ENCODE measurements at places on chromosomes 1 and 21.
A peak's percentile ranks its signal among the peaks of the same experiment; 100 is the strongest.

DNA sequence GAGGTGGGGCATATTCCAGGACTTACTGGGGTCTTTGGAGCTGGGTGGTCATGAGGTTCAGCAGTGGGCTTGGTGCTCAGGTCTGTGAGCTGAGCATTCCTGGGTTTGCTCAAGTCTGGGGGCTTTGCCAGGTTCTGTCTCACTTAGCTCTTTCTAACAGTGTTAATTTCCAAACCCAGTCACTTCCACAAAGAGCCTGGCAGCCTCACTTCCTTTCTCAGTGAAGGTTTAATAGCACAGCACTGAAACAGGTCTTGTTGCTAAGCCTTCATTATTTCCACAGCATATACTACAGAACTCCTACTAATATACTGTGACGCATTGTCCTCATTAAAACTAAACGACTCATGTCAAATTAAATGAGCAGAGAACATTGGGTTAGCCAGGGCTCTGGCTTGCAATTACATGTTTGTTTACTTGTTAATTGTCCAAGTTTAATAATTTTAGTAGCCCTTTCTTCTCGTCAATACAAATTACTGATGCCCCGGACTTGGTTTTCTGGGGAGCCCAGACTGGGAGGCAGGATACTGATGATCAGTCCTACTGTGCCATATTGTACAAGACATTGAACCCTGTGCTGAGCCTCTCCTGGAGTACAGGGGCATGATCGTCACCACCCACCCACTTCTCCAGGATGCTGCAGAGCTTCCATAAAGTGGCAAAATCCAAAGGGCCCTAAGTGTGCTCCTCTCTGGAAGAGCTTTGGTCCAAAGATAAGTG, 170.7 kb downstream of the IER5 start:
- DNase-seq = no peak

DNA sequence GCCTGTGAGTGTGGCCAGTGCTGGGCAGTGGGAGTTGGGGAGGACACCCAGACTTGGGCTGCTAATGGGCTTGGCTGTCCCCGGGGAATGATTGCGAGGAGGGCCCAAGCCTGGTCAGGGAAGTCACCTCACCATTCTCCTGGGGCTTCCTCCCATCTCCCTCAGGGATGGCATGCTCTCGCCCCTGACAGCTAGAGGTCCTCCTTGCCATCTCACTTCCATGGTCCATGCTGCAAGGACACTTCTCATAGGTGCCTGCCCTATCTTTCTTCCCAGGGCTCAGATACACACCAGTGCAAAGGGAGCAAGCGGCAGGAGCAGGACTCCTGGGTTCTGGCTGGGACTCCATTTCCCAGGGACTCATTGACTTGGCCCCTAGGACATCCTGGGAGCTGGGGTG, 4.1 kb downstream of the NTRK1 start:
- no peak for DNase-seq

DNA sequence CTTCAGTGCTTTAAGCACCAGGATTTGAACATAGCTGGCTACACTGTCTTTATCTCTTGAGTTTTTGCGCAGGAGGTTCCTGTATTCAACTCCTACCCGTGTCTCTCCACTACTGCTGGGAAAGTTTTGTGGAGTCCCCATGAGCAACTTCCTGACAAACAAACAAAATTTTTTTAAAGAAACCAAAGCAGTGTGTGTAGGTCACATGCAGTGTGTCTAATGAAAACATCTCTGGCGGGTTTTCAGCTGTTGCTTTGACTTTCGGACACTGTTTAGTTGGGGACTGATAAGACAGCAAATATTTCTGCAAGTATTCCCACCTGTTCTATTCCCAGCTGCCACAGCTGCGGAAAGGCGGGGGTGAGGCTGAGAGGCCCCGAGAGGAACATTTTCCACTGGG, 2.0 kb downstream of the PSEN2 start:
- no peak for DNase-seq

DNA sequence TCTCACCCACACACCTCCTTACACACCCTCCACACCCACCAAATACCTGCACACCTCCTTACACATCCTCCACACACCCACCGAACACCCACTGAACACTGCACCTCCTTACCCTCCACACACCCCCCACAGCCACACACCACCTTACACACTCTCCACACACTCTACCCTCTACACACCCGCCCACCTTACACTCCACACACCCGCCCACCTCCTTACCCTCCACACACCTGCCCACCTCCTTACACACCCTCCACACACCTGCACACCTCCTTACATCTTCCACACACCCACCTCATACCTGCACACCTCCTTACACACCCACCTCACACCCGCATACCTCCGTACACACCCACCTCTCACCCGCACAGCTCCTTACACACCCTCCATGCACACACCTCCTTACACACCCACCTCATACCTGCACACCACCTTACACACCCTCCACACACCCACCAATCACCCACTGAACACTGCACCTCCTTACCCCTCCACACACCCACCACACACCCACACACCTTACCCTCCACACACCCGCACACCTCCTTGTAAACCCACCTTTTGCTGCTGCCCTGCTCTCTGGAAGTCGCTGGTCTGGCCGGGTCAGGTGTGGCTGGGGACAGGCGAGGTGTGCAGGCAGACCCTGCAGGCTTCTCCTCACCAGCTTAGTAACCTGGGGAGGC, 38.5 kb downstream of the COQ8A start:
- DNase-seq = no peak

DNA sequence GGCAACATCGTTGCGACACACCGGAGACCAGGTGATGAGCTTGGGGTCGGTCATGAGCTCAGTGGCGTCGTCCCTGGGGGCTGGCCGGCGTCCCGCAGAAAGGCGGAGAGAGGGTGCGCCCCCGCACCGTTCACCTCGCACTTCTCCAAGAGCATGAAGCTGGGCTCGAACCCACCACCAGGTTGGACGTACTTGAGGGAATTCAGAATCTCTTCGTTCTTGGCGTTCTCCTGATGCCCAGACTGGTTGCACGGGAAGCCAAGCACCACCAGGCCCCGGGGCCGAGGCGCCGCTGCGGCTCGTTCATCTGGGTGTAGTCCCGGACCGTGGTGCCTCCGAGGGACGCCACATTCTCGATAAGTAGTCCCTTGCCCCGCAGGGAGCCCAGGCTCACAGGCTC, 176.6 kb upstream of the ADAMTS5 start:
- DNase-seq = no peak

- DNase-seq = no peak
Measured at GRCh38 chr1:34925730-34926129, 3.7 kb downstream of the DLGAP3 start.

DNA sequence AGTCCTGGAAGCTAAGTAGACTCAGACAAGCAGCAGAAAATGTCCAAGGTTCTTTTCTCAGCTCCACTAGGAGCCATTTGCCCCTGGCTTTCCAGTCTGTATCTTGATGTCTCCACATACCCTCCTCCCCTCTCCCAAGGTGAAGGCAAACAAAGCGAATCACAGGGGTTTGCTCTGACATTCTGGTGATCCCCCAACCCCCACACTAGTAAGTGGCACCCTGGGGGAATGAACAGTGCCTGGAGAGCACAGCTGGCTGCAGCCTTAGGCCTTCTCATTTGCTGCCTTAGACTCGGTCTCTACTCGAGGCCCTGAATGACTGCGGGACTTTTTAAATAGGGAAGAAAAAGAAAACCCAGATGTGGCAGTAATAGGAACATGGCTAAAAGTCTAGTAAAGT, 15.3 kb downstream of the ERI3 start:
- DNase-seq = no peak

DNA sequence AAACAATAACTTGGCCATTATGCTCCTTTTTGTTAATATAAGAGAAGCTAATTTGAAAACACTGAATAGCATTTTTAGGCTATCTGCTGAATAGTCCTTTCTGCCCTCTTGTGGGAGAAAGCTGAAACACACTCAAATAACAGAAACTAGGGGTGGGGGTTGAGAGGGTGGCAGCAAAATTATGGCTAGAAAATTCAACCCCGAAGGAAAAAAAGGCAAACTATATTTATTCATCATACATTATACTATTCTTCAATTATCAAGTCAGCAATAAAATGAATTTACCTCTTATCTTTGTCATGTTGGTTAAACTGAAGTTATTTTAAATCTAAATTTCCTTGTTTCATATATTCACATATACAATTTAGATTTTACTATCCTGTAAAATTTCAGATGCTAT, 255.9 kb downstream of the FAF1 start:
- DNase-seq = peak; percentile 50

- DNase-seq = no peak
Measured at GRCh38 chr1:145689922-145690321, 17.2 kb downstream of the PDZK1 start.

- DNase-seq = no peak
Measured at GRCh38 chr1:231318015-231318355, 19.7 kb downstream of the EXOC8 start.

DNA sequence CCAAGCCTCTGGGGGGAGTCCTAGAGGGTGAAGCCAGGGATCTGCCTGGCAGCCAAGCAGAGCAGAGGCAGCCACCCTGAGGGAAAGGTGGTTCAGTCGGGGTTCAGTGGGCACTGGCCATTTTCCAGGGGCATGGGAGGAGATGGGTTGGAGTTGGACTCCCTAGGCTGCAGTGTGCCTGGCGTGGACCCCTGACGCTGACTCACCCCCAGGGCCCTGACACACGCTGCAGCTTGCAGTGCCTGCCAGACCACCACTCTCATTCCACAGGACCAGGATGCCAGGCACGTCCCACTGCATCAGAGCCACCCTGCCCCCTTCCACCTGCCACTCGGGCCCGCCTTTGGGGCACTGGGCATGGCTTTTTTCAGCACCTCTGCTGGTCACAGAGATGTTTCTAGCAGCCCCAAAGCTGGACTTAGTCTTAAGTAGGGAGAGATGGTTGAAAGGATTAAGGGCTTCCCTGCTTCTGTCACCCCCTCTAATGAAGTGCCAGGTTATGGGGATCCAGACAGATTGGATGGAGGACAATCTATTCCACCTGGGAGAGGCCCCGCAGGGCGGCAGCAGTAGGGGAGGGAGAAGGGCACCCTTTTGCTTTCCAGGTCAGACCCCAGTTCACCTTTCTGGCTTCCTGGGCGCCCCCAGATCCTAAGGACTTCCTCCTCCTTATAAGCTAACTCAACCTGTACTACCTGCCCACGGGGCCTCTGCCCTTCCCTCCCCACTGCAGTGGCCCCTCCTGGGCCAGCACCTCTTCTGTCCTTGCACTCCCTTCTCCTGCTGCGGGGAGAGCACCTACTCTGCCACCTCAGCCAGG, 1.6 kb downstream of the SYT2 start:
- DNase-seq = no peak

DNA sequence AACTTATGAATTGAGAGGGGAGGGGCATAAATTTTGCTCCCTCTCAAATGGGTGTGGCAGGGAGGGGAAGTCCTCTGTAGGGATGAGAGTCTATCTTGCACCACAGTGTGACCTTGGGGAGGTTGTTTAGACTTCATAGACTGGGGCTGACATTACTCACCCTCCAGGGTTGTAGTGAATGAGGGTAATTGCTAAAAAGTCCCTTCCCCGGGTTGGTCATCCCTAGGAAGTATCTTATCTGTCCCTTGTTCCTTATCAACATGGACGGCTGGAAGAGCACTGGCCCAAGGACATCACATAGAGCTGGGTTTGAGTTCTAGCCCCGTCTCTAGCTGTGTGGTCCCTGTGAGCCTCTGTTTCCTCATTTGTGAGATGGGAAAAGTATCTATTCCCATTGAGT, 52.4 kb upstream of the SLC2A1 start:
- no peak for DNase-seq

- no peak for DNase-seq
Measured at GRCh38 chr1:201740086-201740541, 88.8 kb upstream of the IPO9 start.

DNA sequence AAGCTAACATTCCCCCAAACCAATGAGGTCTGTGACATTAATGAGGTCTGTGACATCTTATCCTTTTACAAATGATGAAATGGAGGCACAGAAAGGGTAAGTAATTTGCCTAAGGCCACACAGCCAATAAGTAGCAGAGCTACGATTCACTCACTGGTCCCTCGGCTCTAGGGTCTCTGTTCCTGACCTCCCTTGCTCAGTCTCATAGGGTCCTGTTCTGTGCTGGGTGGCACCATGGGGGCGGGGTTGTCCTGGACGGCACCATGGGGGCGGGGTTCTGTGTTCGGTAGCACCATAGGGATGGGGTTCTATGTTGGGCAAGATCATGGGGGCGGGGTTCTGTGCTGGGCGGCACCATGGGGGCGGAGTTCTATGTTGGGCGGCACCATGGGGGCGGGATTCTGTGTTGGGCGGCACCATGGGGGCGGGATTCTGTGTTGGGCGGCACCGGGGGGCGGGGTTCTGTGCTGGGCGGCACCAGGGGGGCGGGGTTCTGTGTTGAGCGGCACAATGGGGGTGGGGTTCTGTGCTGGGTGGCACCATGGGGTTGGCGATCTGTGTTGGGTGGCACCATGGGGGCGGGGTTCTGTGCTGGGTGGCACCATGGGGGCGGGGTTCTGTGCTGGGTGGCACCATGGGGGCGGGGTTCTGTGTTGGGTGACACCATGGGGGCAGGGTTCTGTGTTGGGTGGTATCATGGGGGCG, 55.6 kb downstream of the CLSTN1 start:
- DNase-seq = no peak

GRCh38 chr1:178411756-178412399, 84.9 kb downstream of the CLEC20A start:
- no peak for DNase-seq

- DNase-seq = no peak
Measured at GRCh38 chr1:77193951-77194350, 25.3 kb downstream of the PIGK start.

- no peak for DNase-seq
Measured at GRCh38 chr1:24190983-24191461, 3.9 kb upstream of the IFNLR1 start.

DNA sequence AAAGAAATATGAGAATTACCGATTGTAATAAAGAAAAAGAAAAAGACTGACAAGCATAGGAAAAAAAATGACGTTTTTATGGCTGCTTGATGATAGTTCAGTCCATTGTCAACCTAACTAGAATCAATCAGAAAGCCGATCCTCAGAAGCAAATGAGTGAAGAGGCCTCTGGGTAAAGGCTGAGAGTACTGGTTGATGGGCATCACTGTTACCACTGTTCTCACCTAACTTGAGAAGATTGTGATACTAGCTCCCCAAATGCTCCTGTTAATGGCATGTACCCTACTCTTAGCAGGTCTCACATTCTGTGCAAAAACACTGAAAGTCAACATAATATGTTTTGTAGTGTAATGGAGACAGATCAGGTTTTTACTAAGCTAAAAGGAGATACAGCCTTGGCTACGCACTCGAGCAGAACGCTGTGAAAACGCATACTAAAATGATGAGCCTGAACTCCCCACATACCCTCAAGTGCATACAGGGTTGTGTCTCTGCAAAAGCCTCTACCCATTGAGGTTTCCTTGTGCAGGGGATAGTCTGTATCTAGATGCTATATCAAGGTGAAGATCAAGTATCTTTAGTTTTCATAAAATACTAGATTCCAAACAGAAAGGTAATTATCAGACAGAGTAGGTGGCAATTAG, 554.6 kb downstream of the SMYD3 start:
- no peak for DNase-seq

DNA sequence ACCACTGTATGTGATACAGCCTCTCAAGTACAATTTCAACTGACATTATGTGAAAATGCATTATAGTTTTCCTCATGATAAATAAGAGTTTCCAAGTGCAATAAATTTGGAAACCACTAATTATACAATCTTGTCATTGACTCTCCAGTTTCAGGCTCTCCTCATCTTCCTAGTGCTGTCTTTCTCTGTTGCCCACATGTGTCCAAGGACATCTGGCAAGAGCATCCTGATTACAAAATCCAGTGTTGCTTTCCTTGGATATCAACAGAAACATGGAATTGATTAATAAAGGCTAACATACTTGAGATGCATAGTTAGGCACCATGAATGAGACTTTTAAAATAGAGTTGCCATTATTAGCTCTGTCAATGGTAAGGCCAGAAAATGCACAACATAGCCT, 15.6 kb upstream of the MAP10 start:
- no peak for DNase-seq

- no peak for DNase-seq
Measured at GRCh38 chr1:231153726-231154125, 8.1 kb upstream of the TRIM67 start.

Measured in NCI-H1092 treated with DMSO at 0.1 percent for 48 hours (cell line).